ENCODE measurements at places on chromosomes 2 and 18.

- no peak for DNase-seq
Measured at GRCh38 chr18:33745151-33745795, 167.3 kb downstream of the ASXL3 start.

- no peak for DNase-seq
Measured at GRCh38 chr2:86301711-86302202, 35.7 kb downstream of the REEP1 start.

- no peak for DNase-seq
Measured at GRCh38 chr2:201638326-201638725, 5.0 kb downstream of the TMEM237 start.

DNA sequence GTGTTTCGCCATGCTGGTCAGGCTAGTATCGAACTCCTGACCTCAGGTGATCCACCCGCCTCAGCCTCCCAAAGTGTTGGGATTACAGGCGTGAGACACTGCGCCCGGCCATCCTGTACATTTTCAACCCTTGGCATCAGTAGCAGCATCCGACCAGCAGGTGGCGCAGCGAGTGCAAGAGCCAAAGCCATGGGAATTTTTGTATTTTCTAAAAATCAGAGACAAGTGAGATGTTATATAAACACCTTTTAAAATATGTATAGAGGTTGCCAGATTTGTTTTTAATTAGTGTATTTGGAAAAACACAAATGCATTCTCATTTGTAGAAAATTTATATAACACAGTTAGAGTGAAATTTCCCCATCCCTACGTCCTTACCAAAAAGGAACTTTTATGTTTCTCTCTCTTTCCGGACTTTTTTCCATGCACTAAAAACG is 36.8 kb downstream of the MOGAT1 start:
- peak; percentile 80 for DNase-seq

DNA sequence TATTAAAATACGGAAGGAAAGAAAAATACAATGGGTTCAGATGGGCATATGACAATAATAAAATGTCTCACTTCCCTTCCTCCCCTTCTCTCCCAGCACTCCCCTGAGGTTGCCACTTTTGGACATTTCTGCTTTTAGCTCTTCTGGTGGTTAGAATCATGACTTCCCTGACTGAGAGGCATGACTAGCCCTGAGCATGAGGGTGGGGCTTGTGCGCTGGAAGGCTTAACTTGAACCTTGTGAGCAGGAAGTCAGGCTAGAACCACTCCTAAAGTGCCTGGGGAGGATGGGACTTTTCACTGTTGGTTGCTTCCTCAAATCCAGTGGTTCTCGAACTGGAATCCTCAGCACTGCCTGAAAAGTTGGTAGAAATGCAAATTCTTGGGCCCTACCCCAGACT is 19.7 kb upstream of the ARHGAP25 start:
- DNase-seq, result no peak

- no peak for DNase-seq
Measured at GRCh38 chr2:120348737-120349439, 3.0 kb downstream of the INHBB start.

DNA sequence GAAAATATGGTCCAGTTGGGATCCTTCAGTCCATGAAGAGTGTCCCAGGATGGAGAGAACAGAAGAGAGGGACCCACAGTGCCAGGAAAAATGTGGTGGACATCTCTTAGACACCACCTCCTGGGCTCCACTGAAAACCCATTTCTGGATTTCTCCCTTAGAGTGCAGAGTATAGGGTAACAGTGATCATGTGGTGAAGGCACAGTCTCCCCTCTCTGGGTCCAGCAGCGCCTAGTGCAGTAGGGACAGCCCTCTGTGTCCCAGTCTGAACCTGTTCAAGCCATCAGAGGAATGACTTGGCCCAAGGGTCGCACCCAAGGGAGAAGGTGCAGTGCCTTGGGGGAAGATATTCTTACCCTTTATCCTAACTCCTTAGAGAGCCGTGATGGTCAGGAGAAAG is 30.1 kb downstream of the TET3 start:
- no peak for DNase-seq
